Stimulated activated CD4-positive, alpha-beta T cell treated with anti-CD3 and anti-CD28 coated beads, TNF-alpha, amount 100 ng/mL, for 48 hours (primary cell): ENCODE measurements at places on chromosomes 6 and 20.

DNA sequence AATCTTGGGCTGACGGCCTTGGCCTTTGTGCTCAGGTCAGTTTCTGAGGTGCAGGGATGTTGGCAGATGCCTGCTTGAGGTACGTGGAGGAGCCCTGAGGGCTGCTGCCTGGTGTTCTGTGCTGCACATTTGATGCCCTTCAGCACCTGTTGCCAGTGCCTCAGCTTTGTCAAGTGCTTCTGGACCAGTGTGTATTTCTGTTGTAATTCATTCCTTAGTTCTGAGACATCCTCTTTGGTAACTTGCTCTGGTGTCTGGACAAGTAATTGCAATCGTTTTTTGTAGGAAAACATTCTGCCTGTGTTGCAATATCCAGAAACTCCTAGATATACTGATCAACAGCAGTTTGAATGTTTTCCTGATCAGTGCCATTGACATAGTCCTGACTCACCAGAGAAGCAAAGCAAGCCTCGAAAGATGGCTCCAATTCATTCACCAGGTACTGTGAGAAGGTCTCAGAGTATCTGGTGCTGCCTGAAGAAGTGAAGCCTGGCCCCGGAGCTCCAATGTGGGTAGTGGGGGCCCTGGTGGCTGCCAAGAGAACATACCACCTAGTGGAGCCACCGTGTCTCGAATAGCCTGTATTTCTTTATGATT lies 26.7 kb downstream of the ZNF337 start:
- no peak for DNase-seq

- DNase-seq, result no peak
These were observed 191.5 kb downstream of the CDH4 start for GRCh38 chr20:61443443-61444126.

DNA sequence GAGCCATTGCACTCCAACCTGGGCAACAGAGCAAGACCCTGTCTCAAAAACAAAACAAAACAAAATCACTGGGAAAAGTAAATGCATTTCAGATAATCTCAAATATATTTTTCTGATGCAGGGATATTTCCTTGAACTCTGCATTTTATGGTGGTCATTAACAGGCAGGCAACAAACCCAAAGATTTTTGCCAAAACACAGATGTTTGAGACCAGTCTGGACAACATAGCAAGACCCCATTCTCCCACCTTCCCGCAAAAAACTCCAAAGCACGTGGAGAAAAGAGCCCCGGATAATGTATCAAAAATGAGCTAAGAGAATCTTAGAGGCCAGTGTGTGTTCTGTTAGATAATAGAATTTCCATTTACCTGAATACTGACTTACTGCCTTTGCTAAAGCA lies 44.3 kb downstream of the SLC9A8 start:
- DNase-seq, result no peak

GRCh38 chr20:10356628-10357027 lies 77.4 kb downstream of the MKKS start:
- DNase-seq, result no peak

DNA sequence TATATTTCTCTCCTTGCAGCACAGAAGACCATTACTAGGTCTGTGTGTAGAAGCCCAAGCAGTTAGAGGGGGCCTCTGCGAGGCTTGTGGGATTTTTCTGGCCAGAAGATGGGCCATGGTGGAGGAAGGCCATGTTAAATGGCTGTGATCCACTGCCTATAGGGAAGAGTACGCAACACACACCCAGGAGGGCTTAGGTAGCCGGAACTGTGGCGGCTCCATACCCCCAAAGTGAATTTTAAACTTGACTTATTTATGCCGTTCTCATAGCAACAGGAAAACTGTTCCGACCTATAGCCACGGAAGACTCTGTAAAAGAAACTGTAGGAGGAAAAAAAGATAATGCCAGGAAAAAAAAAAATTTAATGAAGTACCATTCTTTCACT lies 69.5 kb downstream of the SLX4IP start:
- DNase-seq, result no peak

- no peak for DNase-seq
These were observed 404 bp downstream of the CEP162 start for GRCh38 chr6:84227044-84227433.

DNA sequence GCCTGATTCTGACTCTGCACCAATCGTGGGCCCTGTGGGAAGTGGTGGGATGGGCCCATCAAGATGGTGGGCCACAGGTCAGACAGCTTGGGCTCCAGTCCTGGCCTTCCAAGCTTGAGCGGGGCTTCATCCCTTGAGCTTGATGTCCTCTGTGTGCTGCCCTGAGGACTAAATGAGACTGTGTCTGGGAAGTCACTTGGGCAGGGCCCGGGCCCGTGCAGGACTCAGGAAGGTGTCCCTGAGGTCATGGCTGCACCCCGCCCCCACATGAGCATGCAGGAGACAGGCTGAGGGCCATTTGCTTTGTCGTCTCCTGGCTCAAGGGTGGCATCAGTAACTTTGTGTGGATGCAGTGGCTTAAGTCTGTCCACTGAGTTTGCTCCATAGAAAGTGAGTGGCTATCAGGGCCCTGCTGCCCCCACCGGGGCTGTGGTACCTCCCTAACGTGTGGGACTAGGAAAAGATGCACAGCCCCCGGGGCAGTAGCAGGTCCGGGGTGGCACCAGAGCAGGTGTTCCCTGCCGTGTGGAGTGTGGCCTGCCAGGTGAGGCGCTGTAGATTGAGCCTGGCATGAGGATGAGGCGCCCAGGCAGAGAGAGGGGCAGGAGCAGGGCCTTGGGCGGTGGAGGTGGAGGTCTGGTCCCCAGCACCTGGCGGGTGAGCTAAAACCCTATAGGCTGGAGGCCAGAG lies 298.6 kb downstream of the TAF4 start:
- no peak for DNase-seq

DNA sequence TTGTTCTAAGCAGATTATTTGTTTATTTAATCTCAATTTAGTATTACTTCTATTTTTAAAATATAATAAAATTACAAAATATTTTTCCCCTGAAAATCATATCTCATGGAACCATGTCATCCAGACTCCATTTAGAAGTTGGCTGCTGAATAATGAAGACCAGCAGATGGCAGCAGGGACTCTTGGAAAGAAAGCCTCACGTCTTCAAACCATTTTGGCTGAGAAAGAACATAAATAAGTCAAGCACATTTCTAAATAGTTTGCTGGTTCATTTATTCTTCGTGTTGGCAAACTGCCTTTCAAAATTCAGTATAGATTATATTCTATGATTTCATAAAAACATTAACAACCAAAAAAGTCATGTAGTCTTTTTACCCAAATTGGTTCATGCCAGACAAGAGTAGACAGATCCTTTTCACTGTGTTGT lies 71.7 kb downstream of the RCAN2 start:
- DNase-seq, result no peak

GRCh38 chr20:16392346-16392745 lies 180.9 kb downstream of the KIF16B start:
- DNase-seq, result no peak

GRCh38 chr6:13190376-13190775 lies 138.0 kb downstream of the TBC1D7 start:
- no peak for DNase-seq

- DNase-seq, result no peak
These were observed 185.6 kb downstream of the BMP7 start for GRCh38 chr20:57080796-57081195.

DNA sequence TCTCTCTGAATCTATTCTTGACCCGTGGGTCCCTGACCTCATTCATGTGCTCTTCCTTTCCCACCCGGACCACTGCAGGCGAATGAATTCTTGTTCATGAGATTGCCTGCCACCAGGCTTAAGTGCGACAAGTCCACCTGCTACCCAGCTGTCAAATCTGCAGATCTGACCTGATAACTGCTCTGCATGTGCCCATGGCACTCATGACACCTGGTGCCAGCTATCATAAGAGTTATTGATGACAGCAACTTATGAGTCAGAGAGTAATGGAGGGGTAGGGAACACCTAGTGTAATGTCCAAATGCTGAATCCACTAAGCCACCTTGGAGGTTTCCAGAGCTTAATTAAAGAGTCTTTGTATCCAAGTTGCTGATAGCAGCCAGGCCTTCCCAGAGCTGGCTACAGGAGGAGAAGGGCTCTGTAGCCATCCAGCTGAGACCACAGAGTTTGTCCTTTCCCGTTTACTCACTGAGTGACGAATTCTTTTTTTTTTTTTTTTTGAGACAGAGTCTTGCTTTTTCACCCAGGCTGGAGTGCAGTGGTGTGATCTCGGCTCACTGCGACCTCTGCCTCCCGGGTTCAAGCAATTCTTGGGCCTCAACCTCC lies 17.4 kb downstream of the SHLD1 start:
- DNase-seq, result no peak
